Activated gamma-delta T cell treated with anti-CD3 and anti-CD28 coated beads, Interleukin-2, amount 50 U/mL, for 16 hours (primary cell): ENCODE measurements at places on chromosomes 5 and 9.

DNA sequence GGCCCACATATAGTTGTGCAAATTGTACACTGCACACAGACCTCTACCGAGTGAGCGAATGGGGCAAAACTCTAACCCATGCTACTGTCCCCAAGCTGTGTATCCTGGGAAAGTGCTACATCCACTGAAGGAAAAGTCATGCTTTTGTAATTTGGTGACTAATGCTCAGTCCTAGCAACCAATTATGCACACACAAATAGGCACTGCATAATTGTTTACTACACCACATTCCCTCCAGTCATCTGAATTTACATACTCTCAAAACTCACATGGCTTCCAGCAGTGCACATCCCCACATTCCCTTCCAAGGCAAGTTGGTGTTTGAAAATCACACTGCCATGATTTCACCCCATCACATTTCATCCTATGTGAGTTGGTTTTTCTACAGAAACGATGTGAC, 125.9 kb upstream of the OSMR start:
- no peak for DNase-seq

GRCh38 chr5:67807439-67807888, 408.1 kb upstream of the PIK3R1 start:
- no peak for DNase-seq

- DNase-seq, result no peak
Observed at GRCh38 chr9:98625728-98626127, 83.0 kb downstream of the GABBR2 start.

GRCh38 chr9:133604214-133604613, 5.0 kb downstream of the FAM163B start:
- peak; percentile 17 for DNase-seq

- DNase-seq, result no peak
Observed at GRCh38 chr5:93579692-93580062, 1.3 kb downstream of the NR2F1-AS1 start.

DNA sequence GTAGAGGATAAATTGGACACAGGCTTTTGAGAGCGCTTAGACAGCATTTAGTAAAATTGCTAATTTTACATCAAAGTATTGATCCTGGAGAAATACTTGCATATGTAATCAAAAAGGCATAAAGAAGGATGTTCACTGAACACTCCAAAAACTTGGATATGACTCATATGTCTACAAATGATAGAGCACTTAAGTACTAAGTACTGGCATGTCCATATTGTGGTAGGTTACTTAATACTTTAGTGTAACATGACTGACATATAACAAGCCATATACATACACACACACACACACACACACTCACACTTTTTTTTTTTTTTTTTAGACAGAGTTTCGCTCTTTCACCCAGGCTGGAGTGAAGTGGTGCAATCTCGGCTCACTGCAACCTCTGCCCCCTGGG, 361.9 kb downstream of the ARHGEF28 start:
- no peak for DNase-seq

- DNase-seq, result no peak
Observed at GRCh38 chr5:141488591-141489561, at the start of gene PCDHGC5. PCDHGC5 (plus strand) TSS chr5:141489081; CDS start chr5:141489241, 160 bp downstream.

DNA sequence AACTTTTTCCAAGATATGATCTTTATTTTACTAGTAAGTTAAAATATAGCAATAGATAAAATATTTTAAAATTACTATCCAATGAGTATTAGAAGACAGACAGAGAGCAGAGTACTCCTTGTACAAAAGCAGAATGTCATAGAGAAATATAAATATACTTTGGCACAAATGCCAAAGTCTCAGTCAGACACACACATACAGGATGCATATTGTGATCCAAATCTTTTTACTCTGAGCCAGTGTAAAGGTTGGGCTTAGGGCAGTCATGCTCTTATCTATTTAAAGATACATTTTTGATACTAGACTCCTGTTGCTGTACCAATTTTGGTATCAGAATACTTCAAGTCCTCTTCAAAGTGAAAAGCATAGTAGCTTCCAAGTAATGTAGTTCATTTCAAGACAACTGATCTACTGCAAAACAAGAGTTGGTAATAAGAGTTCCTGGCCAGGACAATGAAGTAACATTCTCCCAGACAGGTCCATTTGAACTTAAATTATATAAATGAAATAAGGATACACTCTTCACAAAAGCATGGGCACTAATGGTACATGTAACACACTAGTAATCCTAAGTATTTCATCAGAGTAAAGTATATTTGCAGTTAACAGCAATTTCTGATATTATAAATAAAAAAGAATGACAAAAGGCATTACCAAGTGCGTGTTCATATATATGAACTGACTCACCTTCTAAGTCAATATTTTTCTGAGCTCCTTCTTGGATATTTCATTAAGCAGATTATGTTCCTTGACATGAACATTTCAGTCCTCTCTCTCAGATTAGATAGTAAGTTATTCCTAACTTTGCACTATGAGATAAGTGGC, 10.5 kb downstream of the PFDN1 start:
- no peak for DNase-seq

DNA sequence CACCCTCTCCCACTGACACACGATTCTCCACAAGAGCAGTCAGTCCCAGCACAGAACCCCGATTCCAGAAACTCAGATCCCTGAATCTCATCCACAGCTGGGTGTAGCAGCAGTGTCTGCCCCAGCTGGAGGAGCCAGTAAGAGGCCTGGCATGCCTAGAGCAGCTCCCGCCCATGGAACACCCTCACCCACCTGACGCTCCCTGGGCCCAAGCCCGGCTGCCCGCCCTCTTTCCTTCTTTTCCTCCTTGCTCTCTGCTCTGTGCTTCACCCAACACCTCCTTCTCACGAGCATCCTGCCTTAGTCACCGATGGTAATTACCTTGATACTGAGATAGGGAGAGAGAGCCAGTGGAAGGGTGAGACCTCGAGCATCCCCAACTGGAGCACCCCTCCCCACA, 8.7 kb downstream of the PCDH1 start:
- DNase-seq, result no peak

GRCh38 chr9:20490246-20490834, 132.0 kb downstream of the MLLT3 start:
- DNase-seq, result no peak

DNA sequence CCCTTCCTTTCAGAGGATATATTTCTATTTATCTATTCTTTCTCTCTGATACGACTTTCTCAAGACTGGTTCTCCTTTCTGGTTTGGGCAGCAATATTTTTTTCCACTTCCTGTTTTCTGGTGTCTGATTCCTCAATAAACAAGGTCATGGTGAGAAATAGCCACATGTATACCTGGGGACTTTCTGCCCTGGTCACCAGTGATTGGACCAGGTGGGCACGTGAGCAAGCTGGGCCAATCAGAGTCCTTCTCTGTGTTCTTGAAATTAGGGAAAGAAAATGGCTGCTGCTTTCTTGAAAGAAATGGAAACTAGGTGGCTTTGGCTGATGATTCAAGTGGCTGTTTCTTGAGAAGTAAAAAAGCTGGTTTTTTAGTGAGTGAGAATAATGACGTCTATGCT, 18.4 kb upstream of the GSN start:
- no peak for DNase-seq

- no peak for DNase-seq
Observed at GRCh38 chr5:130400091-130400490, 495.8 kb downstream of the CHSY3 start.

GRCh38 chr9:97907046-97907445, 15.3 kb downstream of the TRMO start:
- DNase-seq, result no peak

DNA sequence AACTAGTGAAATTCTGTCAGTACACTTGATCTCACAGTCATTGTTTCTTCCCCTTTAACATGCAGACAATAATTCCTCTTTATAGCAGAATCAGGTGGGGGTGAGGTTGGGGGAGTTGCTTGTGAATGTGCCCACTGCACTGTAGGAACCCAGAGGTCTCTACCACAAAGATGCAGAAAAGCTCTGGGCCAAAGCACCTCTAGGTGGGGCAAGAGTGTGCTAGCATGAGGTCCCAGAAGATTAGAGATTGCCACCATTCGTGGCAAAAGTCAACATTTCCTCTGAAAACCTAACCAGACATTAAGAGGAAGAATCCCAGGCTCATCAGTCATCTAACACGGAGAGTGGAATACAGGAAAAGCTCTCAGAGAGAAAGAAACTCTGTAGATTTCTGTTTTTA, 74.5 kb downstream of the PTCD2 start:
- DNase-seq, result no peak

DNA sequence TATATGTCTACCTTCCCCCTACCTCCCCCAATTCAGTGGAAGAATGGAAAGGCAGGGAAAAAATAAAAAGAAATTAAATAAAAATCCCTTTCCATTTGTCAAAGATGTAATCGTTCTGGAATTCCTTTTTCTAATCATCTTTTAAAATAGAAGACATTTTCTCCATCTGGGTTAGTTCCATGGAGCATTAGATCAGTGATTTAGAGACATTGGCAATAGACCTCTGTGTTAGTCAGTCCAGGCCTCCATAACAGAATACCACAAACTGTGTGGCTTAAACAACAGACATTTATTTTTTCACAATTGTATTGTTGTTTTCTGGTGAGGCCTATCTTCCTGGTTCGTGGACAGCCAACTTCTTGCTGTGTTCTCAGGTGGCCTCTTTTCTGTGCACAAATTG, 516.6 kb upstream of the DAB2 start:
- no peak for DNase-seq

- DNase-seq, result no peak
Observed at GRCh38 chr5:79032031-79032695, 37.3 kb downstream of the DMGDH start.

- DNase-seq, result no peak
Observed at GRCh38 chr9:97907632-97908031, 14.7 kb downstream of the TRMO start.

DNA sequence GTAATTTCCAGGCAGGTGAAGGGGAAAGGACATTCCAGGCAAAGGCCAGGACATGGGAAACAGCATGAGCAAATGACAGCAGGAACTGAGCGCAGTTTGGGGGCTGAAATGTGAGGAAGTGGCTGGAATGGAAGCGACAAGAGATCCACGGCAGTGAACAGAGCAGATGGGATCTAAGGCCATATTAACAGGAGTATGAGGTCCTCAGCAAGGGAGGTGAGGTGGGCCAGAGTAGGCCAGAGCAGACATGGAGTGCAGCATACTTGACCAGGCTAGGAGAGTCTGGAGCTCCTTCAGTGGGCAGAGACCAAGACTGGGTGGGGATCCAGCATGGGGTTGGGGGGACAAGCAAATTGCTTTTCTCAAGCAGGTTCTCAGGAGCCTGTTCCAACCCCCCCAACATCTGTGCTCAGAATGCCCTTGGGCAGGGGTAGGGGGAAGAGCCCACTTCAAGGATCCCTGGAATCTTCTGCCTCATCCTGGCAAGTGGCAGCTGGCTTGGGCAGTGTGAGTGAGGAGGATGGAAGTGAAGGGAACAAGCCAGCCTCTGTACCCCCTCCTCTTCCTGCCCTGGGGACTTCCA, 34.5 kb downstream of the DAB2IP start:
- no peak for DNase-seq

DNA sequence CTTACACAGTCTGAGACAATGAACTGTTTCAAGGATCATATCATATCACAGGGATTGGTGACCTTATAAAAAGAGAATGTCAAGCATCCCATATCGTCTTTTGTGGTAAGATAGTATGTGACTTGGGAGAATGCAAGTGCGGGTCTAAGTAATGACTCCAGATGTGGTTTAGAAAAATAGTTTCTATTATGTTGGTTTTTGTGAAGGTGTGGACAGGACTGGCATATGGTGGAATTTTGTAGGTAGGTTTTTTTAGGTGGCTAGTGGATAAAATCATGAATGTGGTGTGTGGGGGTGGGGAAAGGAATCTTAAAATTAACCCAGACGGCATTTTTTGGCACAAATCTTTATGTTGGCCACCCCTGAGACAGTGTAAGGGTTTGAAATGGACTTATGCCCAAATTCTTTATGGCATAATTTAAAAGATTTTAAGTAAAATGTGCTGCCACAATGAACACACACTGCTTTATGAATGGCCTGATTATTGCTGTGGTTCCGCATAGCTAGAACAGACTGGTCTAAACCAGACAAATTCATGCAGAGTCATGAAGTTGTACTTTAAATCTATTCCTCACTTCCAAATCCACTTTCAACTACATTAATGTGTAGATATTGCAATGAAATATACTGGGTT, 204.8 kb upstream of the HAPLN1 start:
- no peak for DNase-seq

GRCh38 chr9:71891557-71892189, 19.3 kb downstream of the ABHD17B start:
- DNase-seq, result no peak

DNA sequence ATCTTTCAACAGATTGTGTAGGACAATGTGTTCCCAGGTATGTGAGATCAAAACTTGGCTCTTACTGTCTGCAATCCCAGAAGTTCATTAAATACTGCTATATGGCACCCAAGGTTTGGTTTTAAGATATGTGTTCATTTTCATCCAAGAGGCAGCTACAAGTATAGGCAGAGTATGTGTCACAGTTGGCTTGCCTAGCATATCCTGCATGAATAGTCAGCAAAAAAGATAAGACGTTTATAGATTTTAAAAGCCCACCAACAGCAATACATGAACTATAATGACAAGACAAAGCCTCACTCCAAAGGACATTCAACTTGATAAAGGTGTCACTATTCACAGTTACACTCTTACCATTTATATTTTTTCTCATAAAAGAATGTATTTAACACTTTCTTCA, 99.1 kb downstream of the BNC2 start:
- DNase-seq, result no peak

- no peak for DNase-seq
Observed at GRCh38 chr5:139104577-139105276, 93.4 kb downstream of the SIL1 start.

- no peak for DNase-seq
Observed at GRCh38 chr9:133998915-133999595, 6.9 kb upstream of the VAV2 start.

GRCh38 chr9:130837002-130837511, 2.0 kb downstream of the ABL1 start:
- no peak for DNase-seq

- no peak for DNase-seq
Observed at GRCh38 chr5:34447424-34447823, 208.7 kb upstream of the RAI14 start.

- DNase-seq, result no peak
Observed at GRCh38 chr9:31733166-31733565, 651.3 kb upstream of the ACO1 start.

- DNase-seq, result no peak
Observed at GRCh38 chr5:68554571-68555279, 339.2 kb downstream of the PIK3R1 start.

DNA sequence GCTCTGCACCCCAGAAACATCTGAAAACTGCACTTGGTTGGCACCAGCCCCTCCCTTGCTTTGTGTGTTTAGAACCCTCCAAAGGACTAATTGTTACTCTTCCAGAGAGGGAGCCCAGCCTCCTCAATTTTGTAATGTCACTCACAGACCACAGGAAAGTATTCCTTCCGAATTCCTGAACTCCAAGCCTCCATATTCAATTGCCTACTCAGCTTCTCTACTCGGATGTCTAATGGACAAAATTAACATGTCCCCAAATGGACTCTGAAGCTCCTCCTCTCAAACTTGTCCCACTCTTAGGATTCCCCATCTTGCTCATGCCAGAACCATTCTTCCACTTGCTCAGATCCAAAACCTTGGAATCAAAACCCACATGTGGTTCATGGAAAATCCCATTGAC, 3.9 kb upstream of the TMEM171 start:
- DNase-seq, result no peak

GRCh38 chr5:5480481-5481111, 58.1 kb downstream of the ICE1 start:
- DNase-seq, result no peak

- DNase-seq, result no peak
Observed at GRCh38 chr5:131285703-131286399, 22.0 kb downstream of the CDC42SE2 start.

- DNase-seq, result no peak
Observed at GRCh38 chr9:70340572-70340971, 73.9 kb downstream of the KLF9 start.

- no peak for DNase-seq
Observed at GRCh38 chr5:126808521-126808988, 31.6 kb downstream of the LMNB1 start.
